Keratinocyte (primary cell): ENCODE measurements at places on chromosomes 4 and X. TPM values are rescaled to one million over a fixed set of nuclear protein-coding genes. Genes with fewer than 3 reads are reported as not detected.
A peak's percentile ranks its signal among the peaks of the same experiment; 100 is the strongest.

The PDGFC gene
- polyA plus RNA-seq: 19.5 to 29.7 TPM (median 28.9 TPM) in 3 replicates

DNA sequence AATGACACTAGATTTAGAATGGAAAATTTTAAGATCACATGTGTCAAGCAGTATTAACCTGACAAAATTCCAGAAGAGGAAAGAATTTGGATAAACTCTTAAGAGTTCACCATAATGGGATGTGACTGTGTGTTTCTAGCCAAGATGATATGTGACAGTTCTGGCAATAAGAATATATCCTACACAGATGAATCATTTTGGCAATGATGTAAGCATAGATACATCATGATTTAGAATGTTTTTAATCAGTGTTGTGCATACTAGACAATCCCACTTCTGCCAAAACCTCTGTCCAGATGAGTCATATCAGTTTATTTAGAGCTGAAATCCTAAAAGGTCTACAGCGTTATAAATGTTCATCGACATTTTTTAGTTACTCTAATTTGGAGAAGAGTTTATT, 48.8 kb downstream of the PTCHD1 start:
- DNase-seq: no peak

- DNase-seq: no peak
These were observed 100.2 kb downstream of the PDLIM5 start for GRCh38 chr4:94551643-94552564.

The UCHL1 gene
- 2.8 to 3.9 TPM (median 3.0 TPM) in 3 replicates for polyA plus RNA-seq

- no peak for DNase-seq
These were observed 35.7 kb downstream of the FRAS1 start for GRCh38 chr4:78092850-78093249.

- DNase-seq: no peak
These were observed 47.6 kb downstream of the MID1IP1 start for GRCh38 chrX:38848671-38849455.

- DNase-seq: no peak
These were observed 169.6 kb downstream of the GABRG1 start for GRCh38 chr4:45954276-45954675.

DNA sequence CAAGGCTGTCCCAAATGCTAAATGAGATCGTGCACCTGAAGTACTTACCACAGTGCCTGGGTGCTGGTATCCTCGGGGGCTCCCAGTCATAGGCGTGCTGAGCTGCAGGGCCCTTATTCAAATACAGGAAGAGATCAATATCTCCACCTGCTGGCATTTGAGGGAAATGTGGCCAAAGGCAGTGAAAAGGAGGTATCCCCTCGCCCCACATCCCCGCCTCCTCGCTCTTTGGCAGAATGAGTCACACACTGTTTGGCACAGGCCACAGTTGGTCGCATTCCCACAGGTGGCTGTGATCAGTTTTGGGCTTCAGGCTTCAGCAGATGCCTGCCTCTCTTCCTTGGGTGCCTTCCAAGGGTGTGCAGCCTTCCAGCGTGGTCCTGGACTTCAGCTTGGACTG, 28.4 kb downstream of the ZNF185 start:
- DNase-seq: peak; percentile 21

DNA sequence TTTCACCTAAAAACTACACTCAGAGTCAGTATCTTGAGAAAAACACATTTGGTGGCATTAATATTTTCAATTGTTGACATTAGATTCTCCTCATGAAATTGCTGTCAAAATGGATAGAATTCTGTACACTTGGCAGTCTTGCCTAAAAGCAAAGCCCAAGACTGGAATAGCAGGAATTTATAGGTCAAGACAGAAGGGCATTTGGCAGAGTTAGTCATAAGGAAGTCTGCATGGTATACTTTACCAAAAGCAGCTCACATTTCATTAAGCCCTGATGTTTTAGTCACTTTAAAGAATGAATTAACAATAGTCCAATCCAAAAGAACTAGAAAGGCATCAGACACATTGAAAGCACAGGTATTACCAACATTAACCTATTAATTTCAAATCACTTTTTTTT, 7.1 kb downstream of the CCDC160 start:
- DNase-seq: no peak

DNA sequence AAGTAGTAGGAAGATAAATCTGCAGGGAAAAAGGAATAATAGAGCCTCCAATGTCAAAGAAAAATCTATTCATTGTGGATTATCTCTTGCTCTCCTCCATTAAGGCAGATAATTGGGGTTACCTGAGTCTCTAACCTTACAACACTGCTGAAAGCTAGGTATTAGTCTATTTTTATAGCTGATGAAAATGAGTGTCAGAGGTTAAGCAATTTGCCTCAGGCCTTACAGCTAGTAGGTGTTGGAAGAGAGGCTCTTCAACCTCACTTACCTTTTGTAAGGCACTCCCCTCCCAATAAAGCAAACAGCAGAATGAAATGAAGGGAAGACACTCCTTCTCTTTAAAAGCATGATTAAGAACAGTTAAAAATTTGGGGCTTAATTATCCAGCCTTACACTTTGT, 45.4 kb upstream of the GAB1 start:
- no peak for DNase-seq

DNA sequence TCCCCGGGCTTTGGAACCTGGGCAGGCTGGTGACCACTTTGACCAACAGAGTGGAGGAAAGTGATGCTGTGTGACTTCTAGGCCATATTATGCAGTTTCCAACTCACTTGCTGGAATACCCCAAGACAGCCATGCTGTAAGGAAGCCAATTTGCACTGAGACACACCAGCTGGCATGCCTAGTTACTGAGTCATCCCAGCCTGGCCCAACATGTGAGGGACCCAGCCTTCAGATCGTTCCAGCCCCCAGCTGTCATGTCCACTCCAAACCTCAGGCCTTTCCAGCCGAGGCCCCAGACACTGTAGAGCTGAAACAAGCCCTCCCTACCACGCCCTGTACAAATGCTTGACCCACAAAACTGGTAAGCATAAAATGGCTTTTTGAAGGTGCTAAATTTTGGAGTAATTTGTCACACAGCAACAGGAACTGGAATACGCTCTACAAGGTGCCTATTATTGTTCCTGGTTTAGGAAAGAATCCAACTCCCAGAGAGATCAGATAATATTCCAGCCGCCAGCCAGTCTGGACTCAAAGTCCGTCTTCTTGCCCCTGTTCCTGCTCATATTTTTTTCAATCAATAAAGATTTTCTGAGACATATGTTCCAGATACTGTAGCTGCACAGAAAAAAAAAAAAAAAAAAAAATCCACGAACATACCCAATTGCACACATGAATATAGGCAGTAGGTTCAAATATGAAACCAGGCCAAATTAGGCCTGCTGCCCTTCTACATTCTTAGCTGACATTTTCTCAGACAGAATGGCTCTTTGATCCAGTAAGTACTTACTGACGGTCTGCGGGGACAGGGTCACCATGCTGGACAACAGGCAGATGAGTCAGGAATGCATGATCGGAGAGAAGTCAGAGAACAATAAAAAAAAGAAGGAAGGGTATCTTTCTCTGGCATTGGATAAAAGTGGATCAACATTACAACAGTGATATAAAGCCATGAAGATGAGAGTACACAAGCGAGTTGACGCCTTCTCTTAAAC, 35.1 kb downstream of the SH3KBP1 start:
- DNase-seq: no peak

The SCLT1 gene
- 2.6 to 5.8 TPM (median 3.7 TPM) in 3 replicates for polyA plus RNA-seq

The MTTP gene
- polyA plus RNA-seq: 0.04 to 0.09 TPM (median 0.05 TPM) in 3 replicates

DNA sequence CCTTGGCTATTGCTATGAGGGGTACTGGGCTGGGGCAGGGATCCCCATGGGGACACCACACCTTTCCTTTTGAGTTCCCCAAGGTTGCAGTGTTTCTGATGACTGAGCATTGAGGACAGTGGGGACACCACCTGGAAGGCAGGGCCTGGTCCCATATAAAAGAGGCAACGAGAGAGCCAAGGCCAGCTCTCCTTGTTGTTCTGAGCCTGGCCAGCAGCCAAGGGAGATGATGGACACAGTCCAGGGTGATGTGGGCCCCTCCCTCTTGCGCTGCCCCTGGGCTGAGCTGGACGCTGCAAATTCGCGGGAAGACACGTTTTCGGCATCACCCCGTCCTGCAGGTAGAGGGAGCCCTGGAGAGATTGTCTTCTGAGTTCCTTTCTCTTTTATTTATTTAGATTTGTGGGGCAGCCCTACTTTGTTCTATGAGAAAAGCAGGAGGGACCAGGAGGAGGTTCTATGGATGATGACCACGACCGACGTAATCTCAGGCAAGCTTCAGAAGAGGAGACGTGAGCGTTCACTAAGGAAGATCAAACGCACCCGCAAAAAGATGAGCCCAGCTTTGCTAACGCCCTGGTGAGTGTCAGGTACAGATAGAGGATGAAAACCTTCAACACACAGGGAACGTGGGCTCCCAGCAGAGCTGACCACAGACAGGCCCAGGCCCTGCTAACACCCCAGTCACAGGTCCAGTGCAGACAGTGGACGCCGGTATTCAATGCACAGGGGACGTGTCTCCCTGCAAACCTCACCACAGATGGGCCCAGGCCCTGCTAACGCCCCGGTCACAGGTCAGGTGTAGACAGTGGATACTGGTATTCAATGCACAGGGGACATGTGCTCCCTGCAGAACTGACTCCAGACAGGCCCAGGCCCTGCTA, 97.4 kb downstream of the SHOX start:
- DNase-seq: no peak

The AR gene
- polyA plus RNA-seq: 0.27 to 0.75 TPM (median 0.47 TPM) in 3 replicates

The LDB2 gene
- polyA plus RNA-seq: not detected in 3 replicates
